Testis (tissue), 5 donors: ENCODE measurements at places on chromosomes 2 and 18. TPM values are rescaled to one million over a fixed set of nuclear protein-coding genes. Genes with fewer than 3 reads are reported as not detected.

The REEP1 gene
- total RNA-seq = 241 TPM

DNA sequence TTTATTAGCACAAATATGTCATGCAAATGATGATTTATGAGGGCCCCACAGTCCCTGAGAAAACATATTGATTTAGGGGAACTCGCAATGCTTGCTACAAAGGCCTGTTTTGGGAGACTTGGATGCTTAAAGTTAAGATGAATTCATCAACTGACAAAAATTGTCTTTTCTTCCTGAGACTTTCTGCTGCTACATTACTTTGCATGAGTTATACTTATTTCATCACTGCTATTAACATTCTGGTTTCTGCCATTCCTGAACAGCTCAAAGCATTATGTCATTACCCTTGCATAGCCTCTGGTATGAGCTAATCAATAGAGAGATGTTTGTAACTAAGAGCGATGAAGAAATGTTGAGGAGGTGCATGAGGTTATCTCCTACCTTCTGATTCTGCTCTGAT is 74.4 kb downstream of the SOX11 start:
- H3K27me3 ChIP-seq = no peaks in the 10 kb centered on the region
- no peaks in the 10 kb centered on the region for H3K4me1 ChIP-seq
- no peak overlapping the region for H3K27ac ChIP-seq
- DNase-seq = no peak

DNA sequence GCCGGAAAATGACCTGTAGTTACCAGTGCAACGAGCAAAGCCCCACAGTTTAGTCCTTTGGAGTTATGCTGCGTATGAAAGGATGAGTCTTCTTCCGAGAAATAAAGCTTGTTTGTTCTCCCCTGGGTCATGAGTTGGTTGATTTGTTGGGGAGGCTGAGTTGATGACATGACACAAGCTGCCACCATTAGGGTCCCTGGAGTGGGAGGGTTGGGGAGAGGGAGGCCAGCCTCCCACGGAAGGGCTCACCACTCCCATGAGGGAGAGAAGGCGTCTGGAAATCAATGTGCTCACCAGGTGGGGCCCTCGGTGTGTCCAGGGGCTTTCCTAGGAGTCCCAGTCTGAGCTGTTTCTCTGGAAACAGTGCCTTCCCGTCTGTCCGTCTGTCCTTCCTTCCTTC is 7.4 kb upstream of the DGKD start:
- no peak overlapping the region for H3K4me3 ChIP-seq
- H3K27ac ChIP-seq = no peak overlapping the region
- no peak for DNase-seq
- H3K36me3 ChIP-seq = no peaks in the 10 kb centered on the region
- peaks cover 3% of the 10 kb centered on the region for H3K4me1 ChIP-seq
- H3K27me3 ChIP-seq = no peaks in the 10 kb centered on the region

GRCh38 chr2:199848389-199849130 is 2.4 kb downstream of the FTCDNL1 start:
- no peak overlapping the region for H3K4me3 ChIP-seq
- no peaks in the 10 kb centered on the region for H3K4me1 ChIP-seq
- DNase-seq = no peak
- no peak overlapping the region for H3K27ac ChIP-seq
- no peaks in the 10 kb centered on the region for H3K36me3 ChIP-seq

DNA sequence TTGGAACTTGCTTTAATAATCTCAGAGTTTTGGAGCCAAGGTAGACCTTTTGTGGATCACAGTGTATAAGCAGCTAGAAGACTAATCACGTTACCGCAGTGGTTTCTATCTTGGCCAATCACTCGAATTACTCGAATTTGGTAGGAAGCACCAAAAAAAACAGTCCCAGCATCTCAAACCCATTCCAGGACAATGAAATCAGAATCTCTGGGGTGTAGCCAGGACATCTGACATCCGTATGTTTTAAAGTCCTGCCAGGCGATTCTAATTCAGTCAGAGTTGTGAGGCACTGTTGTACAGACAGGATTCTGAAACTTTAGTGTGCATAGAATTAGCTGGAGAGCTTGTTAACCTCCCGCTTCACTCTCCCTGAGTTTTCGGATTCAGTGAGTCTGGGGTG is 30.8 kb downstream of the GRHL1 start:
- no peak for DNase-seq
- no peak overlapping the region for H3K27ac ChIP-seq
- no peaks in the 10 kb centered on the region for H3K36me3 ChIP-seq
- H3K4me3 ChIP-seq = no peak overlapping the region
- no peaks in the 10 kb centered on the region for H3K27me3 ChIP-seq

The FAM110C gene
- 16.3 TPM for total RNA-seq

The IGFBP2 gene
- 100 TPM for total RNA-seq

The CRYBA2 gene
- 2.9 TPM for total RNA-seq

DNA sequence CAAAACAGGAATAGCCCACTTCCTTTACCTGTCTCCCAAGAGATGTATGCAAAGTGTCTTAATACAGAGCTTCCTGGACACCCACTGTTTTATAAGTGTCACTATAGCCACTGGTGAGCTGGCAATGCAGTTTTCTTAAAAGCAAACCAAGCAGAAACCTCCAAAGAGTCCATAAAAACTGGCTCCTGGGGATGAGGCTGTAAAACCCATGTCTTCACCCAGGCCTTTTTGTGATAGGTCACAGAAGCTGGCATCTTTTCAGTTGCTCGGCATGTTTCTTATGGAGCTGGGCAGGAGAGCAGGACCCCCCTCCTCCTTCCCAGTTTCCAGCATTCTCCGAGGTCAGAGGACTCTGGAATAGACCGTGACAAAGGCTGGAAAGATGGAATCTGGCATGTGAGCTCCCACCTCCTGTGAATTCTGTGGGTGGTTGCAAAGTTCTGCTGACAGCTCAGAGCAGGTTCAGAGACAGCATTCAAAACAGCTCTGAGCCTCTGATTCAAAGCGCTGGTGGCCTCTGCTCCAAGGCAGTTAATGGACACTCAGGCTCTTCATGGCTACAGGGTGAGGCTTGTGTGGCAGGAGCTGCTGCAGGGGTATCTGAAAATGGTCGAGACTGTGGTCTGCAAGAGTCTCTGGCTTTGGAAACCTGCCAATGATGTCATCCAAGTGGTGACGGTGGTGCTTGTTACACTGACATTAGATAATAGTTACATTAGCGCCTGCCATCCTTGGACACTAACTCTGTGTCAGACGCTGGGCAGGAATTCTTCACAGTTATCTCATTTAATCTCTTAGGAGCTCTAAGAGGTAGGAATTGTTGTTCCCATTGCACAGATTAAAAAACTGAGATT is 283.4 kb downstream of the CLIP4 start:
- H3K4me1 ChIP-seq = no peaks in the 10 kb centered on the region
- H3K36me3 ChIP-seq = no peaks in the 10 kb centered on the region
- no peaks in the 10 kb centered on the region for H3K27me3 ChIP-seq
- H3K4me3 ChIP-seq = no peak overlapping the region
- no peak overlapping the region for H3K27ac ChIP-seq

DNA sequence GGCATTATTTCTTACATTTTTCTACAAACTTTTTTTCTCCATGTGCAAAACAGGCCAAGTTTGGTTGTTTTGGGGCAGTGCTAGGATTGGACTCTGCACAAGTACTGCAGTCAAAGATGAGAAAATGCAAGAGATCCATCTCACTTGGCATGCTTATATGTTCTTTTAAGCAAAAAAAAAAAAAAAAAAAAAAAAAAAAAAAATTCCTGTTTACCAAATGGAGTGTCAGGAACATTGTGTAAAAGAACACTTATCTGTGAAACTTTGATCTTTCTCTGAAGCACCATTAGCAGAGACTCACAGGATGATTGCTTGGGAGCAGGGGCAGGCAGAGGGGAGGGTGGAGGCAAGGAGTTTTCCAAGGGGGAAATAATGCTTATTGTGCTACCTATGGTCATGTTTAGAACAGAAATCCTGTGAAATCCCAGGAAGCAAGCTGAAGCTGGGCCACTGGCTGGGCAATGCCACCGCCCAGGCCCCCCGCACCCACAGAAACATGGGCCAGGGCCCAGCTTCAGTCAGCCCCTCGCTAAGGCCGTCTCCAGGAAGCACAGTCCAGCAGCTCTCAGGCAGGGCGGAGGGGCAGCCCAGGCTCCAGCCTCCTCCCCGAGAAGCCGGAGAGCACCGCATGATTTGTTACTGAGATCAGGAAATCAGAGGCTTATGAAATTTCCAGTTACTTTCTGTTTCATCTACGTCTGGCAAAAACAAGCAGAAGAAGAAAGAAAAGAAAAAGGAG is 229.4 kb downstream of the ZNF516 start:
- H3K4me3 ChIP-seq = peak overlapping the region; percentile 13
- no peaks in the 10 kb centered on the region for H3K27me3 ChIP-seq
- H3K4me1 ChIP-seq = peaks cover 23% of the 10 kb centered on the region
- peak; percentile 64 for DNase-seq
- no peaks in the 10 kb centered on the region for H3K36me3 ChIP-seq

- no peaks in the 10 kb centered on the region for H3K36me3 ChIP-seq
- DNase-seq = no peak
- H3K4me1 ChIP-seq = peaks cover 76% of the 10 kb centered on the region
- H3K4me3 ChIP-seq = no peak overlapping the region
Measured at GRCh38 chr2:144510294-144510991, 9.5 kb downstream of the ZEB2 start.

DNA sequence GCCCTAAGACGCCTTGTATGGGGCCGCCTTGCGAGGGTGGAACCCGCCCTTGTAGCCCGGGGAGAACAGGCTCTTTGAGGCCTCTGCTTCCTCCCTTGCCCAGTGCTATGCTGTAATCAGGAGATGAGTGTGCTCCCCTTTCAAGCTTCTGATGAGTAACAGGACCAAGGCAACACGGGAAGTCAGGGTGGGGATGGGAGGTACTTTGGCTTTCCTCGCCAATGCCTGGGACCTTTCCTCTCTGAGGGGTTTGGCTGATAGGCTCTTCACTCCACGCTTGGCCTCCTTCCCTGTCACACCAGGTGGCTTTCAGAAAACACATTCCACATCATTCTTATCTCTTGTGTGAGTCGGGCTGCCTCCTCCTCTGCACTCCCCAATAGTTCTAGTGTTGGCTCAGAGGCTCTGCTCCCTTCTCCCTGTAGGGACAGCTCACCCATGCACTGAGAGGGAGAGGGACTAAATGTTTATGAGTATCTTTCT is 223.7 kb upstream of the TRIB2 start:
- peak overlapping the region; percentile 23 for H3K27ac ChIP-seq
- no peak overlapping the region for H3K4me3 ChIP-seq
- peak; percentile 86 for DNase-seq
- no peaks in the 10 kb centered on the region for H3K36me3 ChIP-seq
- no peaks in the 10 kb centered on the region for H3K4me1 ChIP-seq

DNA sequence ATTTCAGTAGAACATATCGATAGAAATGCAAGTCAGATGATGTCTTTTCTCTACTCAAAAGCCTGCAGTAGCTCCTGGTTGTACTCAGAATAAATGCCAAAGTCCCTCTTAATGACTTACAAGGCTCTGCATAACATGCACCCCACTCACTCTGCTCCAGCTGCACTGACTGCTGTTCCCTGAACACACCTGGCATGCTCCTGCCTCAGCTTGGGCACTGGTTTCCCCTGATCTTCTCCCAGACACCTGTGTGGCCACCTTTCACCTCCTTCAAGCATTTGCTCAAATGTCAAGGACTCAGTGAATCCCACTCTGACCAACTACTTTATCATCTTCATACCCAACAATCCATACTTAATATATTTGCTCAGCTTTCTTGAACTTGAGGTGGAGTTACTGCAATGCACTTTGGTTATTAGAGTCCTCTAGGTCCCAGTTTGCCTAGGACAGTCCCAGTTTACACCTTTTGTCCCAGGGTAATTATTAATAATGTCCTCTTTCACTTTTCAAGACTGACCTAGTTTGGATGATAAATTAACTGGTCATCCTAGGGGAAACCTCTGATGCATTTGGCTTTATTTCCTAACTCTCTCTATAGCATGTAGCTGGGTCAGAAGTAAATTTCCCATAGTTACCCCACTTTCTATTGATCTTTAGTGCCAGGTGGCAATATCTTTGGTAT is 44.1 kb downstream of the ACAA2 start:
- no peak overlapping the region for H3K27ac ChIP-seq
- H3K36me3 ChIP-seq = no peaks in the 10 kb centered on the region
- no peaks in the 10 kb centered on the region for H3K4me1 ChIP-seq
- no peak overlapping the region for H3K4me3 ChIP-seq
- H3K27me3 ChIP-seq = no peaks in the 10 kb centered on the region

DNA sequence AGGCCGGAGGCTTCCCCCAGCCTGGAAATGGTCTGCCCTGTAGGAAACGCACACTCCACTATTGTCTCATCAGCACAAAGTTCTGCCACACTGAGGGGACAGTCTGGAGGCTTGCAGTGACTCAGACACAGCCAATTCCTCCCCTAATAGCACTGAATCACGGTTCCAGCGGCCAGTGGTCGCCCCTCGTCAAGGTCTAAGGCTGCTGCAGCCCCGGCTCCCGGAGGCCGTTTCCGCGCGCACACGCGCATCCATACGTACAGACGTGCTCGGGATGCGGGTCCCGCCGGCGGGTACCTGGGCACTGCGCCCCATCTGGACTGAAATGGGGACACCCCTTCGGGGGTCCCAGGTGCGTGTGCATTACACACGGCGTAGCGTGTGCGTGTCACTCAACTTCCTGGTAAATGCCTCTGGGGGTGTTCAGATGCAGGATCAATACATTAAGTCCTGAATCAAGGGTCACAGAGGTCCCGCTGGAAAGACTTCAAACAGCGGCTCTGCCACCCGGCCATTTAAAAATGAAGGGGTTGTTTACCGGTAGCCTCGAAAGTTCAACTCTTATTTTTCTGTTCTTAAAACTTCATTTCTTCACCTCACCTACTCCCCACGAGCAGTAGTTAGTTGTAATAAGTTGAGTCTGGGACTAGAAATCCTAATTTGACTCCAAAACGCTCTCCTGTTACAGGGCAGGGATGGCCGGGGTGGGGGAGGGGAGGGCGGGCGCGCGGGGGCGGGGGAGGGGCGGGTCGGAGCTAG is 572 bp upstream of the ZNF516 start:
- H3K4me3 ChIP-seq = peak overlapping the region; percentile 92
- H3K36me3 ChIP-seq = no peaks in the 10 kb centered on the region
- H3K27me3 ChIP-seq = no peaks in the 10 kb centered on the region
- peak; percentile 63 for DNase-seq

GRCh38 chr18:13527730-13528129 is 198.6 kb downstream of the FAM210A start:
- no peak overlapping the region for H3K4me3 ChIP-seq
- no peaks in the 10 kb centered on the region for H3K4me1 ChIP-seq
- DNase-seq = no peak
- no peak overlapping the region for H3K27ac ChIP-seq

The ZNF892 gene
- 12.3 TPM for total RNA-seq

- H3K4me3 ChIP-seq = no peak overlapping the region
- no peak for DNase-seq
- H3K4me1 ChIP-seq = no peaks in the 10 kb centered on the region
- H3K27ac ChIP-seq = no peak overlapping the region
- no peaks in the 10 kb centered on the region for H3K36me3 ChIP-seq
Measured at GRCh38 chr2:209688385-209688784, 83.2 kb upstream of the UNC80 start.
